Activated T-cell treated with anti-CD3 and anti-CD28 coated beads for 48 hours (primary cell): ENCODE measurements at places on chromosomes 5 and 9.

GRCh38 chr5:11851416-11851815, 52.8 kb downstream of the CTNND2 start:
- DNase-seq: no peak

GRCh38 chr5:79842006-79842881, 148.8 kb downstream of the MTX3 start:
- no peak for DNase-seq

- DNase-seq: no peak
These were observed 132.4 kb upstream of the OTULINL start for GRCh38 chr5:14449052-14449661.

DNA sequence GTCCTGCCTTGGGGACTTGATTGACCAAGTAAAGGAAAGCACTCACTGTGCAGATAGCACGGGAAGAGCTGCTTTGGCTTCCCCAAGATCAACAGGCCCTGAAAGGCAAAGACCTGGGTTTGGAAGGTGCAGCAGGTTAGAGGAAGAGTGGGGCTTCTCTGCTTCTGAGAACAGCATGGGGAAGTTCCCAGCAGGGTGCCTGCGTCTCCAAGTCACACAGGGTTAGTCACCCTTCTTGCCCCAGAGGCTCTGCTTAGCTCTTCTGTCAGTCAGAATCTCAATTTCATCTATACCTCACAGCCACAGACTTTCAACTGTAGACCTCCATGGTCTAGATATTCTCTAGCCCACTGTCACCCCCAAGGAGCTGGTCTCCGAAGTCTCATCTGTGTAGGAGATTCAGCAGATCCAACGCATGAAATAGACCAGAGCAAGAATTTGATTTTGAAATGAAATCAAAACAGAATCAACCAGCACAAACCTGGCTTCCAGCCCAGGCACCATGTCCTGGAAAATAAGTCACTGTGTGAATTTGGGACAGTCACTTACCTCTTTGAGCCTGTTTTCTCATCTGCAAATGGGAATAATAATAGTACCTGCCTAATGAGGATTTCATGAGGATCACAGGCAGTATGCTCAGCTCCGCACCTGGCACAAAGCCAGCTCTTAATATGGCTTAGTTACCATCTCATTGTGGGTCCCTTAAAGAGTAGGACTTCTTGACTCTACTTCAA, 64.0 kb downstream of the SFXN1 start:
- DNase-seq: peak; percentile 21

GRCh38 chr5:26791433-26791832, 247.0 kb downstream of the CDH9 start:
- no peak for DNase-seq

DNA sequence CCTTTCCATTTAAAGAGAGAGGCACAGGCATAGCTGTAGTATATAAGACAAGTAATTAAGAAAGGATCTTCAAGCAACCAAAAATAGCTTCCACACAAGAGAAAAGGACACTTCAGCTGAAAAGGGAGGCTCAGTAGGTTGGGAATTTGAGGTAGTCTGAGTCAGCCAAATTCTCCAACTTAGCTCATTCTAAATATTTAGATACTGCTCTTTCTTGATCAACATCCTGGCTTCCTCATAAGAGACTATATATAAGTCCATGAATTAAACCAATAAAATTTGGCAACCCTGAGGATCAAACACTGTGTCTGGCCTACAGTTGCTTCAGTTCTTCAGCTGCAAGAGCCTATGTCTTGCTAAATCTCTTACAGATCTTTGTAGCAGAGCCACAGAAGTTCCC, 17.8 kb downstream of the HINT1 start:
- no peak for DNase-seq

GRCh38 chr5:37002176-37002751, 125.7 kb downstream of the NIPBL start:
- no peak for DNase-seq

GRCh38 chr5:63145167-63145566, 566.5 kb downstream of the LRRC70 start:
- DNase-seq: no peak

GRCh38 chr5:65248896-65249295, 232.8 kb downstream of the ADAMTS6 start:
- DNase-seq: no peak

GRCh38 chr5:67160985-67161384, 35.6 kb downstream of the CD180 start:
- DNase-seq: no peak

DNA sequence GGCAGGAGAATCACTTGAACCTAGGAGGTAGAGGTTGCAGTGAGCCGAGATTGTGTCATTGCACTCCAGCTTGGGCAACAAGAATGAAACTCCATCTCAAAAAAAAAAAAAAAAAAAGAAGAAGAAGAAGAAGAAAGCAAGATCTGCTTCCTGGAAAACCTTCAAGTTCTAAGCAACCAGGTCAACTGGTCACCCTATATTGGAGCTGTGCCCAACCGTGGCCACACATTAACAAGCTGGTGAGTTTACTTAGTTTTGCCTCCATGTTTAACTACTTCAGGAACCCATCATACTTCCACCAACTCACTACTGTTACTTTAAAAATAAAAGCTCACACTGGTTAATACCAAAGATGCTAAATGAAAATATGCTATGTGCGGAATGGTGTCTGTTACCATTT, 12.3 kb upstream of the SKP1 start:
- DNase-seq: no peak

DNA sequence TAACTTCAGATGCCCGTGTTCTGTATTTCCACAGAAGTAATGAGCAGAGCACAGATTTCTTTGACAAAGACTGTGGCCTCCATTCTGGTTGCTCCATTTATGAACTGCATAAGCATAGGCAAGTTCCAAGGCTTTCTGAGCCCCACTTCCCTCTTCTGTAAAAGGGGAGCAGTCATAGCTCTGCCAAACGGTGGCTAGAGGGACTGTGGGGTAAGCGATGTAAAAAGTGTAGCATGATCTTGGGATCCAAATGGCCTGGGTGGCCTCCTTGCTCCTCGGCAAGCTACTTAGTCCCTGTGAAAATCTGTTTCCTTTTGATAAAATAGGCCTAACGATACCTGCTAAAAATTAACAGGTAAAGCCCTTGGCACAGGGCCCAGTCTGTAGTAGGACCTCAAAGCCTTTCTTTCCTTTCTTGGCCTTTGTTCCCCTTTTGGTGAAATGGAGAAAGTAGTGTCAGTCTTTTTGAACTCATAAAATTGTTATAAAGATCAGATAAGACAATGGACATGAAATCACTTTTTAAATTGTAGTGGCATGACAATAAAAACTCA, 646.6 kb downstream of the ACTL7B start:
- no peak for DNase-seq
